ENCODE measurements at places on chromosomes 3 and 15.

- DNase-seq: no peak
These were observed 135.7 kb upstream of the LRRFIP2 start for GRCh38 chr3:37309921-37310665.

GRCh38 chr15:92506506-92506905 is 112.8 kb downstream of the ST8SIA2 start:
- no peak for DNase-seq

DNA sequence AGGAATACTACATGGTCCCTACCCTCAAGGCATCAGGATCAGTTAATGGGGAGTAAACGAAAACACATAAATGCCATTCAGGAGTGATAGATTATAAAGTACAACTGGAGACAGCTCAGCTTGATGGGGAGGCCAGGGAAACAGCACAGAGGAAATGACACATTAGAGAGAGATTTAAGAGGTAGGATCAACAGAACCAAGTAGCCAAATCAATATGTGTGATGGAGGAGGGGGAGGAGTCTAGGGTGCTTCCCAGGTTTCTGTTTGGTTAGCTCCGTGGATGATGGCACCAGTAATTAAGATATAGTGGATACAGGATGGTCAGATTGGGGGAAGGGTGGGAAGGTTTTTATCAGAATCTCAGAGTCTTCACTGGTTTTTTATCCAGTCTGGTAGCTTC is 229.5 kb upstream of the ROPN1 start:
- DNase-seq: no peak

GRCh38 chr3:162292409-162292808 is 795.8 kb downstream of the OTOL1 start:
- DNase-seq: no peak

DNA sequence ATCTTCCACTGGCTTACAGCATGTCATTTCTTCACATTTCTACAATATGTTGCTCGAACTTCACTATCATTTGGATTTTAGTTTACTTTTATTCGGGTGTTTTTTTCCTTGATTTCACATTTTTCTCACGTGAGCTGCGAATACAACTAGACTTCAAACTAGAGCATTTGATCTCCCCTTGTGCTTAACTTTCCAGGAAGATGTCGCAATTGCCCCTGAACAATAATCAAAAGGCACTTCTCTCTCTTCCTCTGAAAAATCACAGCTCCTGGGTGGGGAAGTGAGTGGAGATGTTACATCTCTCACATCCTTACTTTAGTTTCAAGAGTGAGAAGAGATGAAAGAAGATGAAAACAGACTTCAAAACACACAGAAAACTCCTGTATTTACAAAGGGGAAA is 587.9 kb downstream of the TBL1XR1 start:
- DNase-seq: no peak

- DNase-seq: no peak
These were observed 14.5 kb downstream of the EFCAB12 start for GRCh38 chr3:129413687-129414506.

DNA sequence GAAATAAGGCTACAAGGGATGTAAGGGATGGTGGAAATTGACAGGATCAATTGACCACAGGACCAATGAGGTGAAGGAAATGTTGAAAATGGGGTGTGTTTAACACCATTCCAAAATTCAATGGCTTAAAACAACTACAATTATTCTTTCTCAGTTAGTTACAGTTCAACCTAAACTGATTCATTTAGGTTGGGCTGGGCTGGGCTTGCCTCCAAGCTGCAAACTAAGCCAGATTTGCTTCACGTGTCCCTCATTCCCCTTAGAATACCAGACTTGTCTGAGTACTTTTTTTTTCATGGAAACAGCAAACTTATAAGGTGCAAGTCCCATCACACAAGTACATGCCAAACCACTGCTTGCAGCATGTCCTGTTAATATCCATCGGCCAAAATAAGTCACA is 280.1 kb downstream of the NEK10 start:
- DNase-seq: no peak

DNA sequence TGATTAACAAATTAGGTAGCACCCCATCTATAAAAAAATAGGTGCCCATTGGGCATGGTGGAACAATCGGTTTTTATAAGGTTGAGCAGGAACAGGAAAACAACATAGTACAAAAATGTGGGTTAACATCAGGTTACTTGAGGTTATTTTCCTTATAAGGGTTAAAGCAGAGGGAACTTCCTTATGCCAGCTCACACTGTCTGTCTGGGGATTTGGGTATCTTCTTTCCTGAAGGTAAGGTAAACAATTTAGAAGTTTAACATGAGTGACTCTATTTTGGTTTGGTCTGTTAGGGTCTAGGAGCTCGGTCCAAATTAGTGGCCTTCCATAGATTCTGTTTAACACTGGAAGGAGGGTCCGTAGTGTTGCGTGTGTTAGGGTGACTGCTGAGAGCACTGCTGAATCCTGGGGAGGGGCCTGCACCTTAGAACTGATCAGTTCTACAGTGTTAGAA is 14.7 kb downstream of the CHD2 start:
- no peak for DNase-seq

Data from NCI-H1930 (cell line).